ENCODE measurements at places on chromosomes 16 and 17.

DNA sequence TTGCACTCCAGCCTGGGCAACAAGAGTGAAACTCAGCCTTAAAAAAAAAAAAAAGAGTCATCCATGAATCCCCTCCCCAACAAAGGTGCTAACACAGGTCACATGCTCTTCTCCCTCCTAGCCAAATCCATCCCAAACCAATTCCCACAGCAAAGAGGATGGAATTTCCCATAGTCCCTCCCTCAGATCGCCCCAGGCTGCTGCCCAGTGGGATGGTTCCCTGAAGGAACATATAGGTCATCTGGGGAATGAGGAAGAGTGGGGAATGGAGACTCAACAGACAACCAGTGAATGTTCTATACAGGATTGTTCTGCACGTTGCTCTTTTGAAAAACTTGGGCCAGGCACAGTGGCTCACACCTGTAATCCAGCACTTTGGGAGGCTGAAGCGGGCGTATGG is 18.2 kb downstream of the LGALS3BP start:
- no peak for DNase-seq

- DNase-seq = no peak
Observed at GRCh38 chr17:10062691-10063385, 135.6 kb downstream of the GAS7 start.

DNA sequence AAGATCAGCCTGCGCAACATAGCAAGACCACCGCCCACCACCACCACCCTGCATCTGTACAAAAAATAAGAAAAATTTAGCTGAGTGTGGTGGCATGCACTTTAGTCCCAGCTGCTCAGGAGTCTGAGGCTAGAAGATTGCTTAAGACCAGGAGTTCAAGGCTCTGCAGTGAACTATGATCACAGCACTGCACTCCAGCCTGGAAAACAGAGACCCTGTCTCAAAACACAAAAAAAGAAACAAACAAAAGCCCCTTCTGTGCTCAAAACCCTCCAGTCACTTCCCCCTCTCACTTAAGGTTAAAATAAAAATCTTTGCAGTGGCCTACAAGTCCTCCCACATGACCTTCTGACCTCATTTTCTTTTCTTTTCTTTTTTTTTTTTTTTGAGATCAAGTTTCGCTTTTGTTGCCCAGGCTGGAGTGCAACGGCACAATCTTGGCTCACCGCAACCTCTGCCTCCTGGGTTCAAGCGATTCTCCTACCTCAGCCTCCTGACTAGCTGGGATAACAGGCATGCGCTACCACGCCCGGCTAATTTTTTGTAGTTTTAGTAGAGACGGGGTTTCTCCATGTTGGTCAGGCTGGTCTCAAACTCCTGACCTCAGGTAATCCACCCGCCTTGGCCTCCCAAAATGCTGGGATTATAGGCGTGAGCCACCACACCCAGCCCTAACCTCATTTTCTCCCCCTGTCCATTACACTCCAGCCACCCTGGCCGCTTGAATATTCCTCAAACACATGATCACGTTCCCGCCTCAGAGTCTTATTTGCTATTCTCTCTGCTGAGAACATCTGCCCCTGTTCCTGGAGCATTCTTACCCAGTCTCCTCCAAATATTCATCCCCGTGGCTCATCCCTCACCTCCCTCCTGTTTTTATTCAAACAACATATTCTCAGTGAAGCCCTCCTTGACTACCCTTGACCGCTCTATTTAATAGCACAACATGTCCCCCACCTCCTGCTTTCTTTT is 126.6 kb upstream of the MED13 start:
- no peak for DNase-seq

GRCh38 chr16:84087466-84088151 is 29.1 kb downstream of the MBTPS1 start:
- no peak for DNase-seq

DNA sequence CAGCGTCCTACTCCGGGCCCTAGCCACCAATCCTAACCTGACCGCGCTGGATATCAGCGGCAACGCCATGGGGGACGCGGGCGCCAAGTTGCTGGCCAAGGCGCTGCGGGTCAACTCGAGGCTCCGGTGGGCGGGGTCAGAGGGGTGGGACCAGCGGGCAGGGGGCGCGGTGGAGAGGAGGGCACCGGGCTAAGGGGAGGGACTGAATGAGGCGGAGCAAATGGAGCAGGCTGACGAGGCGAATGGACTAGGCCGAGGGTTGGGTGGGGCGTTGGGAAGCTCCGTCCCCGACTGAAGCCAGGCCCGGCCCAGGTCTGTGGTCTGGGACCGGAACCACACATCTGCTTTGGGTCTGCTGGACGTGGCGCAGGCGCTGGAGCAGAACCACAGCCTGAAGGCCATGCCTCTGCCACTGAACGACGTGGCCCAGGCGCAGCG is 4.6 kb downstream of the CARMIL2 start:
- DNase-seq = no peak

DNA sequence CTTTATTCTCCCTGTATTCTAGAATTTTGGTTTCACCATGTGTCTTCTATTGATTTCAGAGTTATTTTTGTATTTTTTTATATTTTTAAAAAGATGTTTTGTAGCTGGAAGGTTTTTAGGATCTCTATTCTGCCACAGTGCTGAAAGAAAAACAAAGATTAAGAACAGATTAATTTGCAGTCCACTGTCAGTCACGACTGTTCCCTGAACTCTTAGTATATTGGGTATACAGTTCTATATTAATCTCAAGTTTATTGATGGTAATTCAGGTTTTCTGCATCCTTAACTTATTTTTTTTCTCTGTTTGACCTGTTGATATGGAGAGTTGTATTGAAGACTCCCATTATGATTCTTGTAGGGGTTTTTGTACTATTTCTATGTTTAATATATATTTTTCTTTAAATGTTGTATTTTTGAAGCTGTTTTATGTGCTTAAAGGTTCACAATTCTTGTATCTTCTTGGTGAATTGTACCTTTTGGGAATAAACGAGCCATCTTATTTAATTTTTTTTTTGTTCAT is 2.9 kb downstream of the SPECC1 start:
- no peak for DNase-seq

DNA sequence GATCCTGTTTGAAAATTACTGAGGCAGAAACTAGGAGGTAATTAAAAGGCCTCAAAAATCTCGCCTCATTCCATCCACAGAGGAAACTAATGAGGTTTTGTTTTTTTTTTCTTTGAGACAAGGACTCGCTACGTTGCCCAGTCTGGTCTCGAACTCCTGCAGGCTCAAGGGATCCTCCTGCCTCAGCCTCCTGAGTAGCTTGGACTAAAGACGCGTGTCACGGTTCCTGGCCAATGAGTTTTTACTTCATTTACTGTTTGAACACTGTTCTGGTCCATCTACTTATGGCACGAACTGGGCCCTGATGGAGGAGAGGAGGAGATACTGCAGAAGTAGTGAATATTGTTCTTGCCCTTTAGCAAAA is 600 bp upstream of the BLTP2 start:
- DNase-seq = no peak

- no peak for DNase-seq
Observed at GRCh38 chr17:77286641-77287431, 146.1 kb downstream of the SEC14L1 start.

DNA sequence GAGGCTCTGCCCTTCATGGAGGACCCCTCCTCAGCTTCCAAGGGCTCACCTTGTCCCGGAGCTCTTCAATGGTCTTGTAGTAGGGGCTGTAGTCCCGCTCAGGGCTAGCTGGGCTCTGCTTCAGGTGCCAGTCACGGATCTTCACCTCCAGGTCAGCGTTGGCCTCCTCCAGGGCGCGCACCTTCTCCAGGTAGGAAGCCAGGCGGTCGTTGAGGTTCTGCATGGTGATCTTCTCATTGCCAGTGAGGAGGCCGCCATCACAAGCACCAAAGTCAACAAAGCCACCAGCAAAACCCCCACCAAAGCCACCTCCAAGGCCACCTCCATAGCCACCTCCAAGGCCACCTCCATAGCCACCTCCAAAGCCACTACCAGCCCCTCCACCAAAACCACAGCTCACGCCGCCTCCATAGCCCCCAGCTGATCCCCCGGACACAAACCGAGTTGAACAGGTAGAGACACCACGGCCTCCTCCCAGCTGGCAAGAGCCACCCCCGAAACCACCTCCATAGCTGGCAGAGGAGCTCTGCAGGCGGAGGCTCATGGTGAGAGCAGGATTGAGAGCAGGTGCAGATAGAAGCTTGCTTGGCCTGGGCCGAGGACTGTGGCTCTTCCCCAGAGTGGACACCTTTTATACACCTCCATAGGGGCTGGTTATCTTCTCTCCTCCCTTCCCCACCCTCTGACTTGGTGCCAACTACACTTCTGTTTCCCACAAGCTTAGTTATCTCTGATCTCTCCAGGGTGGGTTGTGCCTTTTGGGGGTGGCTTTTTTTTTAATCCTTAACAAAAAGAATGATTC is at the start of gene KRT13:
TSS of gene KRT13 (minus strand) at position 606 of the 802 bp plus-strand sequence. CDS start at position 544, 62 bp downstream.
- no peak for DNase-seq

- no peak for DNase-seq
Observed at GRCh38 chr16:55169780-55170179, 154.2 kb upstream of the IRX6 start.

DNA sequence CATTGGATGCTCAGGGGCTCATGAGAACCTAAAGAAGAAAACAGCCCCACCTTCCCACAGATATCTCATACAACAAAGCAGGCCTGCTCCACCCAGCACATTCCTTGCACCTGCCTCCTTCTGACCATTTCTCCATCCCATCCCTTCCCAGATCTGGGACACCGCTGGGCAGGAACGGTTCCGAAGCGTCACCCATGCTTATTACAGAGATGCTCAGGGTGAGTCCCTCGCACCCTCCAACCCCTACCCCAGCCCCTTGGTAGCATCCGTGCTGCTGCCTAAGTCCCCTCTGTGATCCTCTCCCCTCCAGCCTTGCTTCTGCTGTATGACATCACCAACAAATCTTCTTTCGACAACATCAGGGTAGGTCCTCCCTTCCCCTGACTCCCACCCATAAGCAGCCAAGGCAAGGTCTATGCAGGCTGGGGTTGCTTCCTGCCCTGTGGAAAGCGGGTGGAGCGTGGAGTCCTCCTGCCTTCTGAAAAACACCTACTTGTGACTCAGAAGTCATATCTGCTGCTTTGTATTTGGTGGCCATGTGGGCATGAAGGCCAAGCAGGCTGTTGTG is 5.4 kb upstream of the NHERF1 start:
- DNase-seq = no peak

GRCh38 chr17:18977021-18977420 is 25.1 kb downstream of the SLC5A10 start:
- no peak for DNase-seq

GRCh38 chr17:42541041-42541833 is 5.2 kb downstream of the NAGLU start:
- no peak for DNase-seq

- no peak for DNase-seq
Observed at GRCh38 chr16:84514295-84514873, 9.9 kb upstream of the MEAK7 start.

DNA sequence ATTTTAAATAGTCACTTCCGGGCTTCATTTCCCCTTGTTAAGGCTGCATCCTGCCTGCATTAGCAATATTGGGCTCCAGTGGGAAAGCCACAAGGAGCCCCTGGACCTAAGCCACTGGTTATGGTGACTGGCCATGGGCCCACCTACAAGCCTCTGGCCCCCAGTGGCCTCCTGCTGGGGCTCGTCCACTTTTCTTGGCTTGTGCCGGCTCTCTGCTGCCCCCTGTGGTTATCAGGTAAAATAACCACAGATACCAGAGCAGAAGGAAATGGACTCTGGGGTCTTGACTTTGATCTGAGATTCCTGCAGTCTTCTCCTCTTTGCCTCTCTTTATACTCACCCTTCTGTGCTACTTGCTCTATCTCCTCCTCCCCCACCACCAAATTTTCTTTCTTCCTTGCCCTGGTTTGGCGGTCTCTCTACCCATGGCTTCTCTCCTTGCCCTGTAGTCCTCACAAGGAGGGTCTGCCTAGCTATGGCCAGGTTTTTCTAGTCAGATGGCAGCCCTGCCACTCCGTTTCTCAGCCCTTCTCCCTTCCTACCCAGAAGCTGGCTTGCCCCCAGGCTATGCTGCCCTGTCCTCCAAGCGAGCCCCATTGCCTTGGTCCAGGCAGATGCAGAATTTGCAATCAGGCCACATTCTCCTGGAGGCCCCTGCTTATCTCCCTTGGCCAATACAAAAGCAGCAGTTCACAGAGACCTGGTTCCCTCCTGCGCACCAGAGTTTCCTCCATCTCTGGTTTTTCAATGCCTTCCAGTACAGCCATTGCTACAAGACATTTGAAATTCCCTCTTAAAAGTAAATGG is 82.9 kb upstream of the RCVRN start:
- DNase-seq = peak; percentile 37

GRCh38 chr16:27516365-27516764 is 33.3 kb downstream of the GTF3C1 start:
- no peak for DNase-seq

DNA sequence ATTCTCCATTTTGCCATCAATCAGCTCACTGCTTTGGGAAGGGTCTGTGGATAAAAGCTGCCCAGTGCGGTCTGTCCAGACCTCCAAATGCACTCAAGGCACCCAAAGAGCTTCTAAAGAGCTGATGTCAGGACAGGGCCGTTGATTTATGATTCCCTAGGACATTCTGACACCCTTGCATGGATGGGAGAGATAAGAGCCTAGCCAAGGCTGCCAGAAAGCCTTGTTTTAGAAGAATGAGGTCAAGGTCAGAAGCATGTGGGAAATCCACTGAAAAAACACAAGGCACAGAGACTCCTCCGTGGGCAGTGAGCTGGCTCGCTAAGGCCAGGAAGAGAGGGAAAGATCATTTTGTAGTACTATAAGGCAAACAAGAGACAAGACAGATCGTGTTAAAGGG is 214.0 kb downstream of the CDH11 start:
- peak; percentile 45 for DNase-seq

DNA sequence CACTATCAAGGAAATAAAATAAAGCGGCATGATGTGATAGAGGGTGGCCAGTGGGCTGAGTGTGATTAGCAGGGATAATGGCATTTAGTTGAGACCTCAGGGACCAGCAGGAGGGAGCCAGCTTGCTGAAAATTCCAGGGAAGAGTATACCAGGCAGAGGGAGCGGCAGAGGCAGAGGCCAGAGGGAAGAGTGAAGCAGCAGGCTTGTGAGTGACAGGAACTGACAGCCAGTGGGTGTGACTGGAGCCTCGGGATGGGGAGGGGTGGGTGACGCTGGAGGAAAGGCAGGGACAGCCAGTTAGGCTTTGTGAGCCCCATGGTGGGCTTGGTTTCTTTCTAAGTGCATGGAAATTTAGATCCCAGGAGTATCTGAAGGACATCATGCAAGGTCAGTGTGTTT is 209.7 kb upstream of the CACNG3 start:
- DNase-seq = no peak

DNA sequence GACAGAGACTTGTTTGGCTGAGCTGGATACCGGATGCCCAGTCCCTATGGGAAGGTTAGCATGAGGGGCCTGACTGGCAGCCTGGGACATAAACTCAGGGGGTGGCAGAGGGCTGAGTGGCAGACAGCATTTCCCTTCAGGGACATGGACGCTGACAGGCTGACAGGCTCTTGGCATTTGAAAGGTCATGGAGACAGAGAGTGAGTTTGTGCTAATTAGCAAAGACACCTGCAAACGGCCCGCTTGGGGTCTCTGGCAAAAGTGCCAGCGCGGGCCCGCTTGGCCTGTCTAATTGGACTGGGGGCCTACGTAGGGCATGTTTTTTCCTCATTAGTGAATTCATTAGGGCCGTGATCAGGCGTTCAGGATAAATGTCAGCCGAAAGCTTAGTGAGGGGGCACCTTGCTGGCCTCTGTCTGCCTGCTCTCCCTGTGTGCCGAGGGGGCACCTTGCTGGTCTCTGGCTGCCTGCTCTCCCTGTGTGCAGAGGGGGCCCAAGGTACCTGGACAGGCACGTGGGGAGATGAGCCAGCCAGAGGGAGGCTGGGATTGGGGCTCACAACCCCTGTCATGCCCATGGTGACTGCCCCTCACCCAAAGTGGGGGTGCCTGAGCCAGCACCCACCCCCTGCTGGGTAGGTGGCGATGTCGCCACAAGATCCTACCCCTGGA is 7.7 kb downstream of the NECAB2 start:
- DNase-seq = no peak

GRCh38 chr16:24921229-24921628 is 75.5 kb downstream of the SLC5A11 start:
- no peak for DNase-seq
